ENCODE measurements at places on chromosomes 7 and 10.

DNA sequence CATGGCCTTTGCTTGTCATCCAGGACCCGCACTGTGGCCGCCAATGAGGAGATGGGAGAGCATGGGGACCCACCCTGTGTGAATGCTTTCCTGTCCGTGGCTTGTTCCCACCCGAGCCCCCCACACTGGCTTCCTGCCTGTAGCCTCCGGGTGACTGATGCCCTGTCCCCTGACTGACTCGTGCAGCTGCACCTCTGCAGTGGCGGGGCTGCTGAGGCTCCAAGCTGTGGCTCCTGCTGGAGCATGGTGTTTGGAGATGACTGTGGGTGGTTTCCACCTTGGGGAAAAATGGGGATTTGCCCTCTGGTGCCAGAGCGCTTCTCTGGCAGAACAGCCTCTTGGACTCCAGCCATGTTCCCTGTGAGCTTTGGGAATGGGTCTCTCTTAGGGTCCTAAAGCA lies 2.1 kb downstream of the CAMK1D start:
- DNase-seq, result no peak

- no peak for DNase-seq
These were observed 139.7 kb upstream of the PCBD1 start for GRCh38 chr10:71028066-71028465.

- DNase-seq, result no peak
These were observed 568 bp downstream of the PRSS2 start for GRCh38 chr7:142771353-142771723.

DNA sequence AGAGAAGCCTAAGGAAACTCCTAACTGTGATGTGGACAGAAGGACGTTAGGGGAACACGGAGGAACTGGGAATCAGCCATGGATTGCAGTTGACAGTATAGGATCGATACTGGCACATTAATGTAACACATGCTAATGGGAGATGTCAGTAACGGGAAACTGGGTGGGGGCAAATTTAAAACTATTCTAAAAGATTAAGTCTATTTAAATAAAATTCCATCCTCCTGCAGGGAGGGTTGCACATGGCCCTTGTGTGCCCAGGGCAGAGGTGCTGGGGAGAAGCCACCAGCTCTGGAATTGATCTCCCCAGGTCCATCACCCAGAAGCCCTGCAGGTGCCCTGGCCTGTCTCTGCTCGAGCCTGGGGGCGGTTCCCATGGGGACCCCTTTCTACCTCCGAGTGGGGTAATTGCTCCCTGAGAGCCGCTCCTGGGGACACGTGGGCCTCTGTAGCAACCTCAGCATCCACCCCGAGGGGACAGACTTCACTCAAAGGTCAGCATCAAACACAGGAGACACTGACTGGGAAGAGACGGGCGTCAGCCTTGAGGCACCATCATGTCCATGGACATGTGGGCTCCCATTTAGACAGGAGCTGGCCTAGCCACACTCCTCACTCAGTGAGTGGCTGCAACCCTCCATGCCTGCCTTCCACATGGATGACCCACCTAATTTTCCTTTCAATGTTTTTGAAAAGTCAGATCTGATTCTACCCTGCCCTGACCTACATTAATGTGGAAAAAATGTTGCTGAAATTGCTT lies 21.1 kb downstream of the SCART1 start:
- DNase-seq, result no peak

DNA sequence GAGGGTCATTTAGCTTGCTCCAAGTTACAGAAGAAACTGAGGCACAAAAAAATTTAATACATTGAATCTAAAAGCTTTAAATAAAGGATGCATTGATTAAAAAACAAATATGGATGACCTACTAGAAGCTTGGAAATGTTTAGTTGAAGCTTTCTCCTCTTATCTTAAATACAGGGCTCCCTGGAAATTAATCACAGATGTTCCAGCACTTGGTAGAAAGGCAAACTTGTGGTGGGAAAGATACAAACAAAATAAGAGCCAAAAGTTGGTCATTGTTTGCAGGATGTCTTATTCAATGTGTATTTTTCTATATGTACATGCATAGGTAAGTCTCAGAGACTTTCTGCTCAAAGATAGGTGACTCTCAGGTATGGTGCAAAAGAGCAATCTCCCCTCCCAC lies 40.7 kb upstream of the LYZL1 start:
- no peak for DNase-seq

DNA sequence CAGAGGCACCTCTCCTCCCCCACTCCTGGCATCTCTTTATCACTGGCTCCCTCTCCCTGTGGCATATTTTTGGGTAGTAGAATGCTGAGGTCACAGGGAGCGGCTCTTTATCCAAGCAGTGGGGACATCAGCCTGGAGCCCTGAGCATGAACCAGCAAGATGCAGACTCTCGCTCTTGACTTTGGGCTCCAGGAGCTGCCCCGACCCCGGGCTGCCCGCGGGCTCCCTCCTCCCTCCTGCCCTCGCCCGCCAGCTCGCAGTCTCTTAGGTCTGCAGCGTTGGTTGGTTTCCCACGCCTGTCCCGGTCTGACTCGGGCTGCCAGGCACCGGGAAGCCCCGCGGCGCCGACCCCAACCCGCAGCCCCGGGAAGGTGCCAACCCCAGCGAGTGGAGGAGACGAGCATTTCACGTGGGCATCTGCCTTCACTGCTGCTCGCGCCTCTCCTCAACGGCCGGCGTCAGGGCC lies 1.3 kb downstream of the INSYN2A start:
- DNase-seq, result no peak
